Globus pallidus (tissue), 1 donor: ENCODE measurements at places on chromosomes 3 and 15.

GRCh38 chr3:29261119-29261518 is 19.8 kb upstream of the RBMS3 start:
- DNase-seq = no peak

DNA sequence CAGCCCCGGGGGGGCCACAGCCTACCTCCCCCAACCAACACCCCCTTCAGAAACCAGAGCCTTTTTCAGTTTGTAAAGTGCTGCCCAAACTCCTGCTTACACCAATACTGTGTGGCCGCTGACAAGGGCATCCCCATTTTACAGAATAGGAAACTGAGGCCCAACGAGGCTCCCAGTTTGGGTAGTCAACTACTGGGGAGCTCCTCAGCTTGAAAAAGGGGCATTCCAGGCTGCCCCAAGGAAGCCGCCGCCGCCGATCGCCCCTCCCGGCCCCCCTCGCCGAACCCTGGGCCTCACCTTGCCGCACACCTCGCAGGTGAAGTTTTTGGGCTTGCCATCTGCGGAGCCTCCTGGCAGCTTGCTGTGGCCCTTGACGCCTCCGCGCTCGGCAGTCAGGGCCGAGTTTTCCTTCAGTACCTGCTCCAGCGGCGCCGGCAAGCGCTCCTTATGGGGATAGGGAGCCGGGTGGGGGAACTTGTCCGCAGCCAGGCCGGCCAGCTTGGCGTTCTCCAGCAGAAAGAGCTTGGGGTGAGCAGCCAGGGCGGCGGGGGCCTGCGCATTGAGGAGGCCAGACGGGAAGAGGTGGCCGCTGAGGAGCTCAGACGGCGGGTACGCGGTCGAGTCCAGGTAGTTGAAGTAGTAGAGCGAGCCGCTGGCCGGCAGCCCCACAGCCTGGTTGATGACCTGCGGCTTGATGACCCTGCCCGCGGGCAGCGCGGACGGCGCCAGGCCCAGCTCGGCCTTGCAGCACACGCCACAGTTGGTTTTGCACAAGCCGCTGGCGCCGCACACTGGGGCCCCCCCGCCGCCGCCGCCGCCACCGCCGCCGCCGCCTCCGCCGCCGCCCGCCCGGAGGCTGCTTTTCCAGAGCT is 1.4 kb downstream of the FEZF2 start:
- no peak for DNase-seq

DNA sequence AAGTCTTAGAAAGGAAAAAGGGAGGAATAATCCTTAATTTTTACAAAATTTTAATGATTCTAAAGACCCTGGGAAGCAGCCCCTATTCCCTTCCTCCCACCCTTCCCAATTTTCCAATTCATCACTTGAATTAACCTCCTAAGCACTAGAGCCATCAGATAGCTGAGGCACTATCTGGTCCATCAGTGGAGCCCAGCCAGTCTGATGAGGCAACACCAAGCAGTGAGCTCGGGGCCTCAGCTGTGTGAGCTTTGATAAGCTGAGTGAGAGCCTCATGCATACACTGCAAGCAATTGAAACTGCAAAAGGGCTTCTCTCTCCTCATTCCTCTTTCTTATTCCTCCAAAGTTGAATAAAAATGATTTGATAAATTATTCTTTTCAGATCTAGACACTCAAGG is 31.9 kb downstream of the TUSC7 start:
- DNase-seq = peak; percentile 46

DNA sequence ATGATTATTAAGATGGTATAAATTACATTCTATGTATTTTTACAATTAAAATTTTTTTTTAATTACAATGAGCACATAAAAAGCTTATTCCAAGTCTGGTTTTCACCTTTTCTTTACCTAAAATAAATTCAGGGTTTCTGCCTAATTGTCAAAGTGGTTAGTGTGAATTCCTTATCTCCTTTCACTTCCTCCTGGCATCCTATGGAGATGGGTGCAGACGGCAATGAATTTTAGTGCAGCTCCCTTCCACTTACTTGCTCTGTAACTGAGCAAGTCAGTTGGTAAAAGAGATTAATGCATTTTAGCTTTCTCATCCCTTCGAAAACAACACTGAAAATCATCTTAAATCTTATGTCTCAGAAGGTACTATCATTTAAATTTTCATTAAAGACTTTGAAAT is 13.1 kb downstream of the HDGFL3 start:
- no peak for DNase-seq

DNA sequence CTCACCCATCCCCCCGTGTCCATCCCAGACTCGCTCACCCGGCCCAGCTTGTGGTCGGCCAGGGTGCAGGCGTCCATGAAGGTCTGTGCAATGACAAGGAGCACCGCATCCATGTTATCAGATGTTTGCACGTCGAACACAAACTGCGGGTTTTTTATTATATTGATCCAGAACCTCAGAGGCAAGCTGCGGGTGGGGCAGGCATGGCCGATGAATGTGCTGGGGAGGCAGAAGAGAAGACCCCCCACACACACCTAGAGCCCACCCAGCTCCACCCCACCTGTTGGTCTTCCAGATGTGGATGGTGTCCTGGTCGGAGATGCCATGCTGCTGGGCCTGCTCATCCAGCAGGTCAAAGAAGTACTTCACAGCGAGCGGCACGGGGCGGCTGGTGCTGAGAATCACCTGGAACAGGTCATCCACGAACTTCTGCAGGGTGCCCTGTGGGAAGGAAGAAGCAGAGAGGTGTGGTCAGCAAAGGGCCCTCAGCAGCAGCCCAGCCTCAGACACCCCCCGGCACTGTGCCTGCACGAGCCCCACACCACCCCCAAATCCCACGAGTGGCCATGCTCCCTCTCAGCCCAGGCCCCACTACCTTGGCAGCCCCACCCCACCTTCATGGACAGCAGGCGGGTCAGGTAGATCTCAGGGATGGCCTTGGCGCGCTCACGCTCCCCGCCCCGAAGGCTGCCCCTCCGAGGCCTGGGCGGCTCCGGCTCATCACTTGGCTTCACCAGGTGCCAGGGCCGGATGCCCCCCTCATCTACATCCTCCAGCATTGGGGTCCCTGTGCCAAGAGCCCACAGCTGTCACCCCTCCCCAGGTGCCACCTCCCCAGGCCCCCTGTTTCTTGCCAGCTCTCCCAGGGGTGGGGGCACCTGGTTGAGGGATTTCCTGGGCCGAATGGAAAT is 20.3 kb downstream of the PLXNB1 start:
- no peak for DNase-seq

DNA sequence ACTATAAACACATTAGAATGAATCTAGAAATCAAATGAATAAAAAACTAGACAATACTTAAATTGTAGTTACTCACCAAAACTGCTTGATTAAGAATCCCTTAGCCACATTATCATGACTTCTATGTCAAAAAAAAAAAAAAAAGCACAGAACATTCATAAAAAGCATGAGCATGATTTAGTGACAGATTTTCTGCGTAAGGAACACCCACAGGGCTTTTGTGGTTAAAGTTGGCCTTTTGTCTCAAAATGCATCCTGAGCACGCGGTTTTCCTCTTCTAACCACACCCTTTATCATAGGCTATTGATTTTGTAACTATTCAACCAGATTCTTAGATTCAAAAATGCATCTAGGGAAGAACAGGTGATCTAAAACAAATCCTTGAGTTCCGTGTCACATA is 334.0 kb upstream of the NR2F2 start:
- no peak for DNase-seq
